Activated naive CD8-positive, alpha-beta T cell treated with anti-CD3 and anti-CD28 coated beads for 36 hours (primary cell): ENCODE measurements at places on chromosomes 3 and 15.

- DNase-seq: no peak
Measured at GRCh38 chr3:16102905-16103364, 71.5 kb upstream of the GALNT15 start.

GRCh38 chr15:83565138-83565537, 88.8 kb upstream of the ADAMTSL3 start:
- no peak for DNase-seq

GRCh38 chr3:187252311-187252710, 39.2 kb downstream of the MASP1 start:
- no peak for DNase-seq

- DNase-seq: no peak
Measured at GRCh38 chr3:177835008-177835407, 637.7 kb upstream of the TBL1XR1 start.

GRCh38 chr3:186985661-186986364, 55.5 kb downstream of the ST6GAL1 start:
- DNase-seq: no peak

DNA sequence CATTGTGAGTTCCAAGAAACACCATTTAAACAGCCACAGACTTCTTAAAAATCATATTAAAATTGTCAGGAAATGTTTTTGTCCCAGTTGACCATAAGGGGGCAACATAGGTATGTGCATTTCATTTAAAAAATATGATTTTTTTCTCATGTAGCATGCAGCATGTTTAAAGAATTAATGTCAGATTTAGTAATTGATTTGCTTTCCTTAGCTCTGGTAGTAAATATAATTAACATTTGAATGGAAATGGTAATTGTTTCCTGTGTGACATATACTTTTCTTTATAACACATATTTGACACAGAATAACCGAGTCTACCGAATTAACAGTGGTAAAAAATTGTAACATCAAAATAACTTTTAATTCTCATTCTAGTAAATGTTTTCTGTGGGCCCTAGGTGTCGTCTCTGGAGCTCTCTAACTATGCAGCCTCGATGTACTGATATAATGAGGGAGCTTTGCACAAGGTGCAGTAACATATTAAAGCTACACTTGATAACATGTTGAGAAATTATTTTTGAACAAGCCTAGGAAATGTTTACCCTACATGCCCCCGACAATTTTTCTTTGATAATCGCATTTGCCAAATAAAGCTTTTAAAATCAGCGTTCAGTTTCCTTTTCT, 34.9 kb downstream of the NXPE3 start:
- DNase-seq: no peak

DNA sequence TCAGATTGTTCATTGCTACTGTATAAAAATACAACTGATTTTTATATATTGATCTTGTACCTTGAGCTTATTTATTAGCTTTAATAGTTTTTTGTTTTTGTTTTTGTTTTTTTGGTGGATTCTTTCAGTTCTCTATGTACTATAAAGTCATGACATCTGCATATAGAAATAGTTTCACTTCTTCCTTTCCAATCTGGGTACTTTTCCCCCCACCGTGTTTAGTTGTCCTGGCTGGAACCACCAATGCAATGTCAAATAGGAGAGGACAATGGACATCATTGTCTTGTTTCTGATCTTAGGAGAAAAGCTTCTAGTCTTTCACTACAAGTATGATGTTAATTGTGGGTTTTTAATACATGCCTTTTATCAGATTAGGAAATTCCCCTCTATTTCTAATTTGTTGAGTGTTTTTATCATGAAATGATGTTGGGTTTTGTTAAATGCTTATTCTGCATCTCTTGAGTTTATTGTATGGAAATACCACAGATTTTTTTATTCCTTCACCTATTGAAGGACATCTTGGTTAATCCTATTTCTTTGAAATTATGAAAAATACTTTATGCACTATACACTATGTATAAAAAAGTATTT, 2.8 kb upstream of the XCR1 start:
- no peak for DNase-seq

- peak; percentile 43 for DNase-seq
Measured at GRCh38 chr3:123067689-123068600, 1.1 kb downstream of the PDIA5 start.

GRCh38 chr15:58749532-58750337, at the start of gene ADAM10:
Gene ADAM10, minus strand, starts transcription at chr15:58749707. Its CDS starts 173 bp downstream, at chr15:58749534.
- peak; percentile 98 for DNase-seq

DNA sequence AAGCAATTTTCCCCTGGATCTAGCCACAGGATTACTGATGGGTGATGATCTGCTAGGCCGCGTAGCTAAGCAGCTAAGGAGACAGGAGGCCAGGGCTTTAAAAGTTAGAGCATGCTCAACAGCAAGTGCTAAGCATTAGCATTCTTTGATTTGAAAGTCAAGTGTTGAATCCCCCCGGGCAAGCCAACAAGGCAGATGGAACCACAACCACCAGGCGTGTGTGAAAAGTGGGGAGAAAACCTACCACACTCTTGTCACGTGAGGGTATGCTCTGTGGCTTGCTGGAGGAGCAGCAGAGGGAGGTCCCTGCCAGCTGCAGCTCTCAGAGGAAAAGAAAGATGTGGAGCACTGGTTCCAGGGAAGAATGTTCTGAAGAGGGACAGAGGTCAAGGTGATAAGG, 20.9 kb downstream of the SLC51A start:
- no peak for DNase-seq

DNA sequence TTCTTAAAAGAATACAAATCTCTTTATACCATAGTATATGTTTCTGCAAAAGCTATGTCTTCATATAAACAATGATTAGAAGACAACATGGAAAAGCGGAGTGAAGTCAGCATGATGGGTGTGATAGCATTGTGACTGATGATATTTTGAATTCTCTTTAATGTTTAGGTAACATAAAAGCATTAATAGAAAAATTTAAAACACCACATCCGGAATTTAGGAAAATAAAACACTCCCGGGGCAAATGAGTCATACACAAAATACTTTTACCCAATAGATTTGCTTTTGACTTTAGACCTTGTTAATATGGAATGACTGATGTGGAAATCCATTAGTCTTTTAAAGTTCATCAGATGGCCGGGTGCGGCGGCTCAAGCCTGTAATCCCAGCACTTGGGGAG, 134.7 kb downstream of the P3H2 start:
- DNase-seq: no peak

- peak; percentile 74 for DNase-seq
Measured at GRCh38 chr15:60006203-60006862, 2.2 kb downstream of the FOXB1 start.

GRCh38 chr3:48469046-48469915, 22.7 kb downstream of the ATRIP start:
- no peak for DNase-seq

DNA sequence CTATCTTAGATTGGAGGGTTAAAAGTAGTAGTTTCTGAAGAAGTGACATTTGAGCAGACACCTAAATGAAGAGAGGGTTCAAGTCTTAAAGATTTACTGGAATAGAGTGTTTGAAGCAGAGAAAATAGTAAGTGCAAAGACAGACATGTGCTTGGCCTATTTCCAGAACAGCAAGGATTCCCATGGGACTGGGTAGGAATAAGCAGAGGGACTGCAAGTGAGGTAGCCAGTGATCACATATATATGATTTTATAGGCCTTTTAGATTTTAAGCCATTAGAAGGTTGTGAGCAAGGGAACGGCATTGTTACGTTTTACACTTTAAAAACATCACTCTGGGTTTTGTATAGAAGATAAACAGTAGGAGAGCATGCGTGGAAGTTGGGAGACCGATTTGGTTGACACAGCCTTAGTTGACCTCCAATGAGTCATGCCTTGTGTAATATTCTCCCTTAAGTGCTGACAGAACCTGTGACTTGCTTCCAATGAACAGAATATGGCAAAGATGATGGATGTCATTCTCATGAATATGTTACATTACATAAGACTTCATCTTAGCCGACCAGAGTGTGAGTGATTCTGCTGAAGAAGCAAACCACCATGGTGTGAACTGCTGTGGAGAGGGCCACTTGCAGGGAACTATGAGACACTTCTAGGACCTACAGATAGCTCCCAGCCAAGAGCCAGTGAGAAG, 37.1 kb upstream of the SLC4A7 start:
- no peak for DNase-seq

DNA sequence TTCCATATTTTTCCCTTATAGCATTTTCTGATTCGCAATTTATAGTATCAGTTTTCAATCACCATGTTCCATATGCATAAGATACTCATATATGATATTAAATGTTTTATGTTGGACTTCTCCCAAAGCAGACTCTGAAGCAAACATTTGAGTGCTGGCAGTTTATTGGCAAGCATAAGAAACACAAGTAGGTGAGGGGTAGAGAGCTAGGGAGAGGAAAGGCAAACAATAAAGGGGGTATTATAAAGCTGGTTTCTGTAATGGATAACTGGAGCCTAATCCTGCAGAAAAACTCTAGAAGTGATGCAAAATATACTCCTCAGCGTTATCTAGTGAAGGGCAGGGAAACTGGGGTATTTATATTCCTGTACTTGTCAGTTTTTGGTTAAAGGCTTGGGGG, 491.5 kb upstream of the TGFBR2 start:
- no peak for DNase-seq

- DNase-seq: no peak
Measured at GRCh38 chr3:186509423-186509822, 34.8 kb downstream of the CRYGS start.

GRCh38 chr3:81299481-81299880, 462.0 kb downstream of the GBE1 start:
- no peak for DNase-seq

DNA sequence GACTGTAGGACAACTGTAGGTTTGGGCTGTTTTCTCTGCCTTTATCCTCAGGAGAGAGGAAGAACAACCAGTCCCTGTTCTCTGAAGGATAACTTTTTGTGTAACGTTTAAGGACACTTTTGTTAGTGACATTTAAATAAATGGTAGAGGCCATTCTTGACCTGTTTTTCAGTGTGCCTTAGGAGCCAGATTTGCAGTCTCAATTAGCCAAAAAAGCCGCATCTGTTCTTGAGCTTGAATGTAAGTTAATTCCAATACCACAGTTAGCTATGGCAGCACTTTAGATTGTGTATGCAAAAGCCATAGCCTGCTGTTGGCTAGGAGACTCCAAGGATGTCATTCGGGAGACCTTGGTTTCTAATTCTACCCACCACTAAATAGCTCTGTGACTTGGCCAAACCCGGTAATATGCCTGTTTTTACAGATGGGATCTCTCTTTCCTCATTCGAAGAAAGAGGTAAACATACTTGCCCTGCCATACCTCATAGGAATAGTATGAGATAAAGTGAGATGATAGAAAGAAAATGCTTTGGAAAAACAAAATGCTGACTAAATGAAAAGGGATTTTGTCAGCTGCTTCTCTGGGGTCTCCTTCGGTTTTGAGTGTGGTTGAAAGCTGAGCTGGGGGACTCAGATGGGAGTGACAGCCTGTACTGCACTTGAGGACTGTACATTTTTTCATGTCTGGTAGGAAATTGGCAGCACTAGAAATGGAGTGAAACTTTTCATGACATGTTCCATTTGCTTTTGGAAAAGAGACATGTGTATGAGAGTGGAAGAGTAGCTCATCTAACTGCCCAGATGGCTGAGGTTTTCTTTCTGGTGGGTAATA, 57.3 kb upstream of the ROPN1 start:
- DNase-seq: no peak

- no peak for DNase-seq
Measured at GRCh38 chr3:156642750-156643728, 31.4 kb upstream of the TIPARP start.

- no peak for DNase-seq
Measured at GRCh38 chr3:158522221-158523136, 48.5 kb upstream of the MLF1 start.

GRCh38 chr15:85329561-85330422, 50.6 kb upstream of the AKAP13 start:
- DNase-seq: peak; percentile 40

DNA sequence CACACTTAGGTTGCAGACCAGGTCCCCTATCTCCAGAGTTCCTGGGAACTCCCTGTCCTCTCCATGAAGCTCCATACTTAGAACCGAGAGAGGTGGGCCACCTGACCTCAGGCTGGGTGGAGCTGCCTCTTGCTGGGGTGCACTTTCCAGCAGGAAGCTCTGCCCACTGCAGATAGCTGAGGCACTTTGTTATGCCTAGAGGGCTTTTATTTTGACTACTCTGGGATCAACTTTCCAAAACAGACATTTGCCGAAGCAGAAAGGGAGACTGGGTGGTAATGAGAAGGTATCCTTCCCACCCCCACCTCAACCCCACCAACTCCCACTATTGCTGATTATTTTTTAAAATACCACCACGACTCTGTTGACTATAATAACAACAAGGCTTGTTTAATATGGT, 54.7 kb downstream of the CLDN11 start:
- no peak for DNase-seq

GRCh38 chr3:47571391-47572175, 7.1 kb downstream of the CSPG5 start:
- no peak for DNase-seq

DNA sequence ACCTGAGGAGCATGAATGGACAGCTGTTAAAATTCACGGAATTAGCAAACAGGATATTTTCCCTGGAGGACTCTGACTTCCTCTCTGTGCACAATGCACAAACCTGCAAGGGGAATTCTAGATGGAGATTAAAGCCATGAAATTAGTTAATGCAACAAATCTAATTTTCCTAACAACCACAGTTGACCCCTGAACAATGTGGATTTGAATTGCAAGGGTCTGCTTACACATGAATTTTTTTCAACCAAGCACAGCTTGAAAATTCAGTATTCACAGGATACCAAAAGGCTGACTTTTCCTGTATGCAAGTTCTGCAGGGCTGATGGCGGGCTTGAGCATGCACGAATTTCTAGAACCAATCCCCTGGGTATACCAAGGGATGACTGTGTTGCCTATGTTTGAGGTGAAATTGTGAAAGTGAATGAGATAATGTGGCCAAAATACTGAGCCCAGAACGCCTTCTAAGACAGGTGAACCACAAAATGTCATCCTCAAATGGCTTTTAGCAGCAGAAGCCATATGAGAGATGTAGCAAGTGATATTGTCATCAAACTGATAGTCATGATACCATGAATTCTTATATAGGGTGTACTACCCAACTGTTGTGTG, 52.5 kb downstream of the COL8A1 start:
- DNase-seq: no peak

DNA sequence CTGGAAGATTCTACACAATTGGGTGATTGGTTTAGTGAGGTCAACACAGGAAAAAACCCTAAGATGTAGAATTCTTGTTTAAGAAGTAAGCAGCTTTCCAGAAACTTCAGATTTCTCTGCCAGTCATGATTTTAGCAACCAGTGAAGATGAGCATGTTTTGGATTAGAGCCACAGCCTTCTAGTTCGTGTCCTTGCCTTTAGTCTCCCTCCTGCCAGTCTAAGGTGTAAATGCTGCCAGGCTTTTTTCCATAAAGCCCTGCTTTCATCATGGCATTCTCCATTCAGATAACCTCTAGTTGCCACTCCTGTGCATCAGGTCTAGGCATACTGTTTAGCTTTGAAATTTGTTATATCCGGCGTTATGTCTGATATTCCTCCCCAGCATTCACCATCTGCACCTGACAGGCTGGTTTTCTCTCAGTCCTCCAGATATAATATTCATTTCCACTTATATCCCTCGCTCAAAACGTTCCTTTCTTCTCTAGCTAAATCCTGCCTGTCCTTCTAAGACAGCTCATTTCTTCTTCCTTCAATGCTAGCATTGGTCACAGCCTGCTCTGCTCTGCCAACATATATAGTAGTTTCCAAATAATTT, 37.4 kb downstream of the SYN2 start:
- no peak for DNase-seq
